ENCODE measurements at places on chromosomes 16 and 17. TPM values are rescaled to one million over a fixed set of nuclear protein-coding genes. Genes with fewer than 3 reads are reported as not detected.

DNA sequence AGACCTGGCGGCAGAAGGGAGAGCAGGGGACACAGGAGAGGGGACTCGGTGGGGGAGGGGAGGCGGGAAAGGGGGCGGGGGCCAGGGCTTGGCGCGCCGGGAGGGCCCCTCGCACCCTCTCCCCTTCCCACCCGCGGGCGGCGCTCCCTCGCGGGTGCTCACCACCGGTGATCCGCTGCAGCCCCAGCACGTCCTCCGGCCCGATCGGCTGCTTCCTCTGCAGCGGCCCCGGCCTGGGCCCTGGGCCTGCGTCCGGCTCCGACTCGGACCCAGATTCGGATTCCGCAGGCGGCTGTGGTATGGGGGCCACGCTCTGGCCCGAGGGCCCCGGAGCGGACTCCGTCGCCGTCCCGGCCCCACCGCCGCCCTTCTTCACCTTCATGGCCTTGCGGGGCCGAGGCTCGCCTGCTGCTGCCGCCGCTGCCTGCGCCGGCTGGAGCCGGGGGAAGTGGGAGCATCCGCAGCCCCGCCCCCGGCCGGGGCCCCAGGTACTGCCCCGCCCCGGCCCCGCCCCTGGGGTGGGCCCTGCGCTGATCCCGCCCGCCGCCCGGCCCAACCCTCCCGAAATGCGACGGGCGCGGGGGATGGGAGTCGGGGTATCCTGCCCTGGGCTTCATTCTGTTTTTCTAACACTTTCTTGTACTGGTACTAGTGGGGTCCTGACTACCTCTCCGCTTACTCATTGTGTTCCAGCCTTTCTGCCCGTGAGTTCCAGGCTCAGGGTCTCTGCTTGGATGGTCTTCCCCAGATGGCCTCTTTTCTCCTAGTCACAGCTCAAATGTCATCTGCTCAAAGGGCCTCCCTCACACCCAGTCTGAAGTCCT is at the start of gene UNC119:
TSS of gene UNC119 (minus strand) at position 449 of the 824 bp plus-strand sequence. CDS start at position 382, 67 bp downstream.
- no peak for DNase-seq

- no peak for DNase-seq
Measured at GRCh38 chr16:87833548-87833947, 35.8 kb downstream of the SLC7A5 start.

The KRTAP2-2 gene
- not detected for total RNA-seq

GRCh38 chr17:83119987-83120864 is 40.8 kb downstream of the METRNL start:
- DNase-seq: no peak

GRCh38 chr17:56594320-56595107 is 1.0 kb downstream of the NOG start:
- DNase-seq: no peak

- DNase-seq: no peak
Measured at GRCh38 chr17:3888343-3889171, 4.3 kb downstream of the CAMKK1 start.

The KRT20 gene
- total RNA-seq: not detected

Data from epithelial cell of proximal tubule (primary cell).